ENCODE measurements at places on chromosomes 2 and 18. TPM values are rescaled to one million over a fixed set of nuclear protein-coding genes. Genes with fewer than 3 reads are reported as not detected.

GRCh38 chr2:196314780-196315179 is 143.4 kb upstream of the STK17B start:
- H3K4me3 ChIP-seq, result no peak overlapping the region
- no peaks in the 10 kb centered on the region for H3K27me3 ChIP-seq
- DNase-seq, result no peak

- H3K27me3 ChIP-seq, result peaks cover 10% of the 10 kb centered on the region
- H3K27ac ChIP-seq, result no peak overlapping the region
- no peaks in the 10 kb centered on the region for H3K4me1 ChIP-seq
- H3K36me3 ChIP-seq, result no peaks in the 10 kb centered on the region
- H3K4me3 ChIP-seq, result no peak overlapping the region
Measured at GRCh38 chr2:10466801-10467200, 18.7 kb upstream of the ODC1 start.

GRCh38 chr2:175001566-175001965 is 3.6 kb downstream of the CHN1 start:
- H3K27ac ChIP-seq, result no peak overlapping the region
- peaks cover 36% of the 10 kb centered on the region for H3K27me3 ChIP-seq
- H3K4me1 ChIP-seq, result peaks cover 18% of the 10 kb centered on the region
- no peak for DNase-seq
- H3K36me3 ChIP-seq, result no peaks in the 10 kb centered on the region

DNA sequence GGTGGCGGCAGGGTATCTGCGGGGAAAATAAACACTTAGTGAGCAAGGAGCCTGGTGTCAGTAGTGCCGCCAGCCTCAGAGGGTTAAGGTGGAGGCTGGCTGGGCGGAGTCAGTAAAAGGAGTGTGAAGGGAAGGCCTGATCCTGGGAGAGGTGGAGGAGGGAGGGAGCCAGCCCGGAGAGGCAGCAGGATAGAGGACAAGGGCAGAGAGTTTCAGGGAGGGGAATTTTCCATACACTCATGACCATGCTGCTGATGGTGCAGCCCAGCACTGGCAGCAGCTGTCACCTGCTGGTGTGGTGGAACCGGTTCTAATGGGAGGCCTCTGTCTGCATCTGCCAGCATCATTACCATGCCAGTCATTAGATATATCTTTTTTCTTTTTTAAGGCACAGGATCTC is 2.0 kb upstream of the TEX44 start:
- H3K4me1 ChIP-seq, result peaks cover 9% of the 10 kb centered on the region
- no peak for DNase-seq
- H3K27ac ChIP-seq, result peak overlapping the region; percentile 80
- no peaks in the 10 kb centered on the region for H3K27me3 ChIP-seq
- no peaks in the 10 kb centered on the region for H3K36me3 ChIP-seq
- H3K4me3 ChIP-seq, result no peak overlapping the region

GRCh38 chr2:146324951-146325350 is 1519.9 kb upstream of the ACVR2A start:
- H3K4me3 ChIP-seq, result no peak overlapping the region
- no peak for DNase-seq
- H3K36me3 ChIP-seq, result no peaks in the 10 kb centered on the region
- no peaks in the 10 kb centered on the region for H3K27me3 ChIP-seq

- H3K27me3 ChIP-seq, result no peaks in the 10 kb centered on the region
- H3K36me3 ChIP-seq, result peaks cover 19% of the 10 kb centered on the region
- no peak overlapping the region for H3K27ac ChIP-seq
- no peaks in the 10 kb centered on the region for H3K4me1 ChIP-seq
- no peak for DNase-seq
- H3K4me3 ChIP-seq, result no peak overlapping the region
Measured at GRCh38 chr2:223914324-223914723, 30.8 kb downstream of the WDFY1 start.

- H3K36me3 ChIP-seq, result no peaks in the 10 kb centered on the region
- no peak overlapping the region for H3K4me3 ChIP-seq
- no peak overlapping the region for H3K27ac ChIP-seq
- no peak for DNase-seq
Measured at GRCh38 chr2:21396252-21396651, 272.5 kb downstream of the TDRD15 start.

DNA sequence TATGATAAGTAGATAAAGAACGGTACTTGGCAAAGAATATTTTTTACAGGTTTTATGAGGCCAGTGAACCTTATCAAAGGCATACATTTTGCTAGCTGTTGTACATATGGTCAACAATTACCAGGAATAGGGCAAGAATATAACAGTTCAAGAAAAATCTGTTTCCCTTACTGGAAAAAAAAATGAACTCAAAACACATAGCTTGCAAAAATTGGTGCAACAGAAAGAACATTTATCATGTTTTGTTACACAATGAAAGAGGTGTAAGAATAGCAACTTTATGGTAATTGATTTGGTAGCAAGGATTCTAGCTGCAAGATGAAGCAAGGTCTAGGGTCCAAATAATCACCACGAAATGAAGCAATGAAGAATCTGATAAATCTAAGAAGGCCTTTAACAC is 41.6 kb downstream of the TTC21B start:
- H3K36me3 ChIP-seq, result peaks cover 68% of the 10 kb centered on the region
- H3K4me1 ChIP-seq, result no peaks in the 10 kb centered on the region
- no peak overlapping the region for H3K4me3 ChIP-seq
- H3K27me3 ChIP-seq, result no peaks in the 10 kb centered on the region

GRCh38 chr18:72762515-72763122 is 105.2 kb downstream of the NETO1 start:
- H3K36me3 ChIP-seq, result no peaks in the 10 kb centered on the region
- H3K4me1 ChIP-seq, result no peaks in the 10 kb centered on the region
- no peak overlapping the region for H3K27ac ChIP-seq
- no peak for DNase-seq
- H3K4me3 ChIP-seq, result no peak overlapping the region

DNA sequence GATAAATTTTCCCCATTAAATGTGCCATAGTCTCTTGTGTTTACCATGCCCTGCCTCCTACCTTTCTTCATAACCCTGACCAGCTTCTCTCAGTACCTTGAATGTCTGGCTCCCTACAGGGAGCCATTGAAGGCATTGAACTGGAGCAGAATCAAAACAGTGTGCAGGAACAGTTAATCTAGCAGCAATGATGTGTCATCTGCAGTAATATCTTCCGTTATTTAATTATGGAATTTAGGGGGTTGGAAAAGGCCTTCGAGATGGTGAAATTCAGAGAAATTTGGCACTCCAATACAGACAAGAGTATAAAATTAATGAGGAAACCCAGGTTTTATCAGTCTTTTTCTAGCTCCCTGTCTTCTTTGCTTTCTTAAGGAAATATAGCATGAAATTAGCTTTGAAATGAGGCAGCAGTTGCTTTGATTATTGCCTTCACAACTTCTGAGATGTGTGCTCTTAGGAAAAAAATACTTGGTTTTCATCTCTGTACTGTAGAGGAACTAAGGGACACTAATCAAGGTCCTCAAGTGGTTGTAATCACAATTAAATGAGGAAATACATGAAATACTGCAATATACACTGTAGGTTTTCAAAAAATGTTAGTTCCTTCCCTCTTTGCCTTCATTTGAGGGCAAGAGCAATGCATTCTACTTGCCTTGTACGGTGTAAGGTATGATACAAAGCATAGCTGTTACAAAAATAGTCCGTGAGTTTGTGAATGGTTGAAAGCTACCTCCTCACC is 369.1 kb downstream of the SETBP1 start:
- peaks cover 6% of the 10 kb centered on the region for H3K4me1 ChIP-seq
- DNase-seq, result no peak

DNA sequence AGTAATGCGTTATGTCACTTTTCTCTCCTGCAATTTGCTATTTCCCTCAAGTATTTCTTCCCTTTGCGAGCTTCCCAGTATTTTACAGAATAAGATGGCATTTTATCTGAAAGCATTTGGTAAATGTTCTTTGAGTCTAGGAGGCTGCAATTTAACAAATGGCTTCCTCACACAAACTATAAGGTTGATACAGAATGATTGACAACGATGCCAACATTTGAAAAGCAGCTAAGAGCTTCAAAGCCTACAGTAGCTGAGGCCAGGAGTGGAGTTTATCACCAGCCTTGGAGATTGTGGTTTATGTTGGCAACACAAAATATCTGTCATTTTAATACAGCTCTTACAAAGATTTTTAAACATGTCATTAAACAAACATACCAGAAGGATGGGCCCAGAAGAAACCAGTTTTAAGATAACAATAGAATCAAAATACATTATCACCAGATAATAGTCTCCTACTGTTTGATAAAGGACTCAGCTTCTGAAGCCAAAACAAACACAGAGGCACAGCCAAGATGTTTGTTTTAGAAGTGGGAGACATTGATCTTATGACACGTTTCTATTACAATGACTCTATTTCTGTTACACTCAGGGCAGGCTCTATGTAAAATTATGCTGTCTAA is 711.4 kb upstream of the ACVR2A start:
- no peaks in the 10 kb centered on the region for H3K4me1 ChIP-seq
- no peak for DNase-seq
- H3K4me3 ChIP-seq, result no peak overlapping the region
- no peaks in the 10 kb centered on the region for H3K27me3 ChIP-seq
- no peaks in the 10 kb centered on the region for H3K36me3 ChIP-seq
- H3K27ac ChIP-seq, result no peak overlapping the region

DNA sequence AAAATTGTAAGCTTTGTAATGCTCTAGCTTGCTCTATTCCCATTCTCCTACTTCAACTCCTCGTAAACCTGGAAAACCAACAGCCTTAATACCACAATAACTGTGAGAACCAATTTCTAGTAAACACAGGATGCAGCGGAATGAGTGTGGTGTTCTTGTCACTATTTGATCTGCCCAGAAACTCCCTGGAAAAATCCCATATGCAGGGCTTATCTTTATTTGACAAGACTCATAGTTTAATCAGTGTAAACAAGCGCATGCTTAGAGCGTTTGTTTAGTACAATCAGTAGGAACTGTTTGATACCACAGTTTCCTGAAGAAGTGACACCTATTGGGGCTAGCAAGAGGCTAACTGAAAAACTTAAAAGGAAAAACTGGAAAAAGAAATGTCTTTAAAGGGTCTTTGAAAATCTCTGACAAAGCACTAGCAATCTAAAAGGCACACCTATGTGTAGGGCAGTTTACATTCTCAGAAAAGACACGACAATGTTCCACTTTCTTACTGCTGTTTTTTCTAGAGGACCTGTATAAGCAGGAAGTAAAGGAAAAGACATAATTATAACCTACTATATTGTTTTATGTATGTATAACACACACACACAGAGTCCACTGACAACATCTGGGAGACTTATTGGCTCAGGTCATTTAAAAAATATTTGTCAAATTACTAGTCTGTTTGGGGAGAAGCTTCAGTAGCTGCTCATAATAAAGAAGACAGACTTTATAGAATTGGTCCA is 241.4 kb upstream of the KLHL14 start:
- DNase-seq, result no peak
- H3K36me3 ChIP-seq, result no peaks in the 10 kb centered on the region
- H3K4me1 ChIP-seq, result no peaks in the 10 kb centered on the region
- no peak overlapping the region for H3K27ac ChIP-seq
- no peak overlapping the region for H3K4me3 ChIP-seq

The LINC00305 gene
- total RNA-seq, result not detected

The KRTCAP3 gene
- 31.0 TPM for total RNA-seq

The MBD5 gene
- total RNA-seq, result 51.9 TPM

The ANKRD62 gene
- total RNA-seq, result 1.2 TPM
